ENCODE measurements at places on chromosomes 5 and 9.

- DNase-seq: no peak
Measured at GRCh38 chr5:61267116-61267515, 64.9 kb upstream of the ZSWIM6 start.

DNA sequence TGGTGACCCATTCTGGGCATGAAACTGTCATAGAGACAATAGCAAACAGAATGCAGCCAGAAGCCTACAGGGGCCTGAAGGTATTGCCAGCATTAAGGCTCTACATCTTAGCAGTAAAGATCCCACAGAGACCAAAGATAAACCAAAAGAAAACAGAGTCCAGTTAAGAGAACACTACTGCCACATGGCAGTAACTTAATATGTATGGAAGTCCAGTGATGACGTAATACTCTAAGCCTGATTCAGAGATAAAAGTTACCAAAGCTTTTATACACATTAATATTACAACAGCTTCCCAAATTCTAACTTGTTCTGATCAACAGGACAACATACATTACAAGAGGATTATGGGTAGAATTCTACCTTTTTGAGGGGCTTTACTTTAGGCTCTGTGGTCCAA, 371.5 kb downstream of the PRELID2 start:
- DNase-seq: no peak

GRCh38 chr5:91139572-91140200, 243.4 kb downstream of the ARRDC3 start:
- no peak for DNase-seq

DNA sequence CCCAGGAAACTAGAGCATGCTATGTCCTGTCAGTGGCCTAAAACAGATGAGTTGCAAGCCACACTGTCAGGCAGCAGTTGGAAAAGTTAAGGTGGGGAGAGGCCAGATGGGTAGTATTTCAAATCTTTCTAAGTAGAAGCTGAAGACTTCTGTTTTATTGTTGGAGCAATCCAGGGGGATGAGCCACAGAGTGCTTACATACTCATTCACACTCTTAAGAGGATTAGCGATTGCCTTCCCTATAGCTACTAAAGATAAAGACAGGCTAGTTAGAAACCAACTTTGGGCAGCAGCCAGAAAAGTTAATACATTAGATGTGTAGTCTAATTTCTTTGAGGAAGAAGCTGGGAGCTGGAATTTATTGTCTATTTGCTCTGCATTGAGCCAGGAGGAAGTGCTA, 61.7 kb upstream of the ELAVL2 start:
- no peak for DNase-seq

DNA sequence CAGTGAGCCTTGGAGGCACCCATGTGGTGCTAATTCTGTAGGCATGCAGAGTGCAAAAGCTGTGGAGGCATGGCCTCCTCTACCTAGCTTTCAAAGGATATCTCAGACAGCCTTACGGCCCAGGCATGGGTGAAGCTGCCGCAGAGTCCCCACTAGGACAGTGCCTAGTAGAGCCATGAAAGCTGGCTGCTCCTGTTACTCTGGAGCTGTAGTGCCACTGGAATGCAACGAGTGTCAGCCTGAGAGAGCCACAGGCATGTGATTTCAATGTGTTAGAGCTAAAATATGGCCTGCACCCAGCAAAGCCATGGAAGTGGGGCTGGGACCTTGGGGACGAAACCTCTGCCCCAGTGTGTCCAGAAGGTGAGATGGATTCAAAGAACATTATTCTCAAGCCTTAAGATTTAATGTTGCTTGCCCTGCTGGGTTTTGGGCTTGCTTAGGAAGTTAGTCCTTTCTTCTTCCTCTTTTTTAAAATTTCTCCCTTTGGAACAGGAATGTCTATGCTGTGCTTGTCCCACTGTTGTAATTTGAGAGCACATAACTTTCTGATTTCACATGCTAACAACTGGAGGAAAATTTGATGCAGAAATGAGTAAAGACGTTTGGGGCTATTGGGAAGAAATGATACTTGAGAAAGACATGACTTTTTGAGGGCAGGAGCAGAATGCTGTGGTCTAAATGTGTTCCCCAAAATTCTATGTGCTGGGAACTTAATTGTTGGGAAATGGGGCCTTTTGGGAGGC, 298.4 kb downstream of the PSAT1 start:
- no peak for DNase-seq

- DNase-seq: no peak
Measured at GRCh38 chr5:102531506-102531905, 32.7 kb upstream of the SLCO6A1 start.

GRCh38 chr9:31323726-31324444, 1060.6 kb upstream of the ACO1 start:
- no peak for DNase-seq

DNA sequence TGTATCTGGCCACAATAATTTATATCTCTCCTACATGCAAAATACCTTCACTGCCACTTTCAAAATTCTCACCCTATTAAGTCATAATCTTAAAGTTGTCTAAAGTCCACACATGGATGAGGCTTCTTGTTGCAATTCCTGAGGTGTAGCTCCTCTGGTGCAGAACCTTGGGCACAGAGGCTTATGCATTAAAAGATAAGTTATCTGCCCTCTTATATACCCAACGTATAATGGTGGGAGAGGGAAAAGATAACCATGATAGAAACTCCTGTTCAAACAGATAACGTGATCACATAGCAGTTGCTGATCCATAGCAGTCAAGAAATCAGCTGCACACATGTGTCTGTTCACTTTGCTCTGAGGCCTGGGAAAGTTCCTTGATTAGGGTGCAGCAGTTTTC, 1767.0 kb downstream of the MAT2B start:
- DNase-seq: no peak

GRCh38 chr5:150142185-150142958, 13.3 kb downstream of the PDGFRB start:
- no peak for DNase-seq

DNA sequence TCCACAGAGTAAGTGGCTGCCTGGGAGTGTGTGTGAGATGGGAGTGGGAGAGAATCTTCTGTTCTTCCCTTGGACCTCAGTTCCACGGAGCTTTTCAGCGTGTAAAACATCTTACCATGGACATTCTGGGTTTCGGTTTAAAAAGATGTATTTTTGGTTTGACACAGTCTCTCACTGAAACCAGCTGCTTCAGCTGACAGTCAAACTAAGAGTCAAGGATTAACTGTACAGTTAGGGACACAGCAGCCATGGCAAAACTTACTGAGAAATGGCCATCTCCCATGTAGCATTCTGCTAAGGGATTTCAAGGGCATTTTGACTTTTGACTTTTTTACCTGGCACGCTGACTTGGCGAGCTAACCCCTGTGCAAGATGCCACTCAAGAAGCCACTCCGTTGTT, 93.8 kb upstream of the IL12B start:
- DNase-seq: no peak

DNA sequence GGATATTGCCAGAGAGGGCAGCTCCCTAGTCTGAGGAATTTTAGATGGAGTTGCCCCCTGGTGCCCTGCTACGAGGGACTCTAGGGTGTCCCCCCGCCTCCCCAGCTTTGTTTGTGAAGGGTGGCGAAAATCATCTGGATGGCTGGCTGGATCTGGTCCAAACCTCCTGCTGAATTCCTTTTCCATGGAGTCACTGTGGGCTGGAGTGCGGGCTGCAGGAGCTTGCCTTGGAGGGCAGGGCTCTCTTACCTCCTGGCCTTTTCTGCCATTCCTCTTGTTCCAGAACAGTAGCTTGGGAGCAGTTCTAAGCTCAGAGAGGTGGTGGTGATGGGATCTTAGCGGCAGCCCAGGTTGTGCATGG, 2.1 kb downstream of the SYNPO start:
- peak; percentile 8 for DNase-seq

GRCh38 chr9:102995033-102995432, at the start of gene CYLC2:
CYLC2 (plus strand) TSS chr9:102995333; CDS start chr9:102995381, 48 bp downstream.
- no peak for DNase-seq

GRCh38 chr5:40376566-40376965, 303.1 kb upstream of the PTGER4 start:
- DNase-seq: no peak

DNA sequence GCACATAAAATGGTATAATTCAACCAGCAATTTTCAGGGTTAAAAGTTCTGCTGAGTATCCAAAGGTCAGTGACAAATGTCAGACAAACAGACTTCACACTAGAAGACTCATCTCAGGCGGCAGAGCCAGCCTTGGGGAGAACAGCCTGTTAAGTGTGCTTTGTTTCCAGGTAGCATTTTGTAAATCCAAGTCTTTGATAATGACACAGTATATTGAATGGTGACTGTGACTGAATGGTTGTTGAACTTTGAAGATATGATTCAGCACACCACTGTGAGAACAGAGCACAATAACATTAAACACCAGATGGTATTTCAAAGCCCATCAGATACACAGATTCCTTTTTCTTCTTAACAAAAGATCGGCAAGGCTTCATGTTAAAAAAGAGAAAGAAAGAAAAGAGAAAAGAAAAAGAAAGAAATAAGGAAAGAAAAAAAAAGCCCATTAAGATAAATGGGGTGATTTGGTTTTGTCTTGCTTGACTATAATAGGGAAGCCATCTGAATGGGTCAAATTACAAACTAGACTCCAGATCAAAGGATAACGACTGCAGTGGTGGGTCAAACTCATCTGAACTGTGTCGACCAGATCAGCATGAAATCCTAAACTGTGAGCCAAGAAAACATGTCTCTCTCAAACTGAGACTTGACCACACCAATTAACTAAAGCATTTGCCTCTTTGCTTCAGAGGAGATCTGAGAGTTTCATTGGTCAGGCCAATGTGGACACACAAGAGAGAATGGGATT, 313.0 kb upstream of the ZNF608 start:
- no peak for DNase-seq

- DNase-seq: peak; percentile 94
Measured at GRCh38 chr5:147417135-147417813, 92.6 kb downstream of the DPYSL3 start.

DNA sequence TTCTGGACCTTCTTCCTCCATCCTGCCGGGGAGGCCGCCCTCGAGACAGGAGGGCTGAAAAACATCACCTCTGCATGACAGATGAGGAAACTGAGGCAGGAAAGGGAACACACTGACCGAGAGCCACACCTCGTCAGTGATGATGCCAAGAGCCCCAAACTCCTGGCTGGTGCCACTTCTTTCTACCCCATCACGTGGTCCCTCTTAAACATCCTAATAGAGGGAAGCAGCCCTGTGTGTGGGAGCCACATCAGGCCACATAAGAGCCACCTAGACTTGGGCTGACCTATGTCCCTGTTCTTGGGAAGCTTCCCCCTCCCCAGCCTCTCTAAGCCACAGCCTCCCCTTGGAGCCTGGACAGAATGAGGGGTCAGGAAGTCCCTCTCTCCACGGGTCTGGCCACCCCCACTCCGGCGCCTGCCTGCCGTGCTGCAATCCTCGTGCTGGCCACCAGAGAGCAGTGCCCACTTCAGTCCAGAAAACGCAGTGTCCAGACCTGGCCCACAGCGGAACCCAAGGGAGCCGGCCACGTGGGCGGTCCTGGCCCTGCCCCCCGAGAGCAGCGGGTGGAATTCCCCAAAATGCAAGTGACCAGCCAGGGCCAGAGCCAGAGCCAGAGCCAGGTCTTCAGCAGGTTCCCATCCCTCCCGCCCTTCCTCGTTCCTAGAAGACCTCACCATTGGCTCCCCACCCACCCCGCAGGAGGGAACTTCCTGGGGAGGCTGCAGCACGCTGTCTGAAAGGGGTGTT, 54.7 kb upstream of the SARDH start:
- DNase-seq: peak; percentile 11

DNA sequence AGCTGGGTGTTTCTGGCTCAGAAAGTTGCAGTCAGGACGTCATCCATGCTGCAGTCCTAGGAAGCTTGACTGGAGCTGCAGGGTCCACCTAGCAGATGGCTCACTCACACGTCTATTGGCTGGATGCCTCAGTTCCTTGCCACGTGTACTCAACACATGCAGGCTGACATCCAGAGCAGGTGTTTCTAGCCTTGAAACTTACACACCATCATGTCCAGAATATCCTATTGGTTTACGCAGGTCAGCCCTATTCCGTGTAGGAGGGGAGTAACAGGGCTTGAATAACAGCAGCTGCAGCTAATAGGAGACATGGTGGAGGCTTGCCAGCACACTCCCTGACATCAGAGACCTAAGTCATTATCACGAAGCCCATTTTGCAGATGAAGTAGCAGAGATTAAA, 473.5 kb downstream of the ACTL7B start:
- no peak for DNase-seq

DNA sequence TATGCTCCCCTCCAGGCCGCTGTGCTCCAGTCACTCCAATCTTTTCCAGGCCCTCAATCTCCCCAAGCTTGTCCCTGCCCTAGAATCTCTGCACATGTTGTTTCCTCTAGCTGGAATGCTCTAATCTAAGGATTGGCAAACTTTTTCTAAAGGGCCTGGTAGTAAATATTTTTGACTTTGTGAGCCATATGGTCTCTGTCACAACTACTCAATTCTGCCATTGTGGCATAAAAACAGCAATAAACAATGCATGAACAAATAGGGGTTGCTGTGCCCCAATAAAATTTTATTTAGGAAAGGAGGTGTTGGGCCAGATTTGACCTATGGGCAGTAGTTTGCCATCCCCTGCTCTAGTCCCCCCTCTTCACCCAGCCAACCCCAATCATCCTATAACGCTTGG, 150.5 kb upstream of the LRRTM2 start:
- no peak for DNase-seq

- no peak for DNase-seq
Measured at GRCh38 chr5:97067296-97067850, 75.0 kb downstream of the LIX1 start.
